ENCODE measurements at places on chromosomes 11 and 22.

DNA sequence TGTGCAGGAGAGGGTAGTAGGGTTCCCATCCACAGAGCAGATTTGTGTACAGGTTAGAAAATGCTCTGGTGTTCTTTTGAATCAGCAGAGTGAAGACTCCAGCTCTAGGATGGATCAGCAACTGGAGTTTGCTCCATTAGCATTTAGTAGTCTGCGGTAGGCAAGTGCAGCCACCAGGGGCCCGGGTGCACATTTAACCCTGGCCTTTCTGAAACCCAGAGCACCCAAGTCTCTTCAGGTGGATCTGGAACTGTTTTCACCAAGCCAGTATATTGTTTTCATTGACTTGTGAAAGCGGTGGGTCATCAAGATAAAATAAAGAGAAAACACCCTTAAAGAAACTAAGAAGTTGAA lies 100.8 kb upstream of the CLPB start:
- DNase-seq = no peak

DNA sequence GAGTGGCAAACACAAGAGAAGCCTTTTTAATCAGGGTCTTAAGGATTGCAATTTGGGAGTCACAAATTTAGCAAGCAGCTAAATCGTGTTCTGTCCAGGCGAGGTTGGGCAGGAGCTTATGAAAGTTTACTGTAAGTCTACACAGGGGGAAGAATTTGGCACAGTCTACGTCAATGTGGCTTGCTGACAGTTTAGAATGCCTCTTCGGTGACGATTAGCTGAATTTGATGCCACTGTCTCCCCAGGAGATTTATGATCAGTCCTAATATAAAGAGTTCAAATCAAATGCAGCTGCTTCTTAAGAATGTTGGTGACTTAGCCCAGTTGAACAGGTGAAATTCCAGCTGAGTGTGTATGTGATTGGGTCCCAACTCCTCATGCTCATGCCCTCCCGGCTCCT lies 114.1 kb upstream of the CLPB start:
- no peak for DNase-seq

GRCh38 chr22:42630901-42631602 lies 9.3 kb downstream of the ATP5MGL start:
- DNase-seq = no peak

- no peak for DNase-seq
Measured at GRCh38 chr11:84518631-84519183, 1108.4 kb downstream of the DLG2 start.

DNA sequence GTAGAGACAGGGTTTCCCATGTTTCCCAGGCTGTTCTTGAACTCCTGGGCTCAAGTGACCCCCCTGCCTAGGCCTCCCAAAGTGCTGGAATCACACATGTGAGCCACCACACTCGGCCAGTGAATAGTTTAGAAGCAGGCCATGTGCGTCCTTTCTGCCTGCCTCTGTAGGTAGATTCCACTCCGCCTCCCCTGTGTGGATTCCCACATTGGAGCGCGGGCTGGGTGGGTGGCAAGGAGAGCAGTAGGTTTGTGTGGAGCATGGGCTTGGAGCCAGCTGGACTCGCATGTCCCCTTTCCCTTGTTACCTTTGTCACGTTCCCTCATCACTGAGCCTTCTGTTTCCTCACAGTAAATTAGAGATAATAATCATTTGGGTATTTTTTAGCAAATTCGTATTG lies 21.7 kb downstream of the PPFIA1 start:
- DNase-seq = no peak

DNA sequence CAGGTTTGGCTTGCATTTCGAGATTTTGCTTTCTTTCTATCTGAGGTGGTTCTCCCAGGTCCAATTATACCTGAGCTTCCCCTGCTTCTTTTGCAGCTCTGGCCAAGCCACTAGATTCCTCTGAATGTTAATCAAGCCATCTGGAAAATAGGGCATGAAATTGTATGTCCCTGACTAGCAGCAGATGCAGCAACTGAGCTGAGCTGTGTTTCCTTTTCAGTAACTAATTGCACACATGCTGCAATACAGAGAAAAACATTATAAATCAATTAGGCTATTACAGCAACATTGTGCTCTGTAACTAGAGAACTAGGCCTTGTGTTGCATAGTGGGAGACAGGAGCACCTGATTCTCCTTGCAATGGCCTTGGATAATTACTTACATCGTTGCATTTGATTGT lies 408.3 kb downstream of the ETS1 start:
- DNase-seq = no peak

GRCh38 chr11:12410006-12410728 lies 32.8 kb downstream of the PARVA start:
- no peak for DNase-seq

- no peak for DNase-seq
Measured at GRCh38 chr11:130675371-130675821, 227.0 kb downstream of the ADAMTS15 start.

DNA sequence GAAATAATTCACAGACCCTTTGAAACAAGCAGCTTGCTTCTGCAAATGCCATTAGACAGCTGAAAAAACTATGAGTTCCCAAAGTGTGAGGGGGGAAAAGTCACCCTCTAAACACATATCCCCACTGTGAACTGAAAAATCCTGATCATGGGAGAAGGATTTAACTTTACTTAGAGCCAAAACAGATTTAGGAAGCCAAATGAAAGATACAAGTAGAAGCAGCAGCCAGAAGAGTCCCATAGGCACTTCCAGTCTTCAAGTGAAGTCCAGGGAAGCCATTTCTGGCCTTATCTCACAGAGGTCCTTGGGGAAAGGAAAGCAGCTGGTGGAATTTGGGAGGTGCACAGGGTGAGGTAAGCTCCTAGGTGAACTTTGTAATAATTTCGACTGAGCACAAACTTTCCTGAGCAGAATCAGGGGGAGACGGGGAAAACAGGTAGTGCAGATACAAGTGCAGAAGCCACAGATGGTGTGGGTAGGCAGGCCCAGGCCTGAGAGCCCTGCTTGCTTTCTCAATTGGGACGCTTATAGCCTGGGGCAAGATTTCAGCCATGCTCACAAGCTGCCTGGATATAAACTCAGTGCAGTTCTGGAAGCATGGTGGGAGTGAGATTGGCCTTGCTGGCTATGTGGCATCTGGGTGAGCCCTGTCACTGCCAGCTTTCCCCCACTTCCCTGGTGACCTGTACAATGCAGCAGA lies 44.8 kb downstream of the GAS2 start:
- DNase-seq = no peak

- DNase-seq = no peak
Measured at GRCh38 chr11:42315846-42316245, 856.4 kb upstream of the LRRC4C start.

DNA sequence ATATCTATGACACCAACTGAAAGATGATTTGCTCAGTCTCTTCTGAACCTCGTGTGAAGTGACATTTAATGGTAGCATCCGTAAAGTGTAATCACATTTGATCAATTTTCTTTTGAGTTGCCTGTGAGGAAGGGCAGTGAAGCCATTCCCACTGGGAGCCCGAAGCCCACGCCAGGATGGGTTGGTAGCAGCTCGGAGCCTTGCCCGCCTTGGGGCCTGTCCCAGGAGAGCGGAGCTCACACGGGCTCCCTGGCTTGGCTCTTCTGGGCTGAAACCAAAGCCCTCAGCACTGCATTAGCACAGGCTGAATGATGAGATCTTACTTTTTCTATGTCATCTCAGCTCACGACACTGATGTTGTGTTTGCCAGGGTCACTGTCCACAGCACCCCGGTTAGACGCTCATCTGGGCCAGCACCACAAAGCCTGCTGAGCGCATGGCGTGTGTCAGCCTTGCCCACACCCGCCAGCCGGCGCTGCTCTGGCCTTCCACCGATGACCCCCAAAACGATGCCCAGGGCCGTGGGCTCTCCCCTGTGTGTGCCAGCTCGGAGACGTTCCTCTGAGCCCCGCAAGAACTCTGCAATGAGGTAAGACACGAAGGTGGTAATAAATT lies 9.3 kb upstream of the TRMU start:
- no peak for DNase-seq

DNA sequence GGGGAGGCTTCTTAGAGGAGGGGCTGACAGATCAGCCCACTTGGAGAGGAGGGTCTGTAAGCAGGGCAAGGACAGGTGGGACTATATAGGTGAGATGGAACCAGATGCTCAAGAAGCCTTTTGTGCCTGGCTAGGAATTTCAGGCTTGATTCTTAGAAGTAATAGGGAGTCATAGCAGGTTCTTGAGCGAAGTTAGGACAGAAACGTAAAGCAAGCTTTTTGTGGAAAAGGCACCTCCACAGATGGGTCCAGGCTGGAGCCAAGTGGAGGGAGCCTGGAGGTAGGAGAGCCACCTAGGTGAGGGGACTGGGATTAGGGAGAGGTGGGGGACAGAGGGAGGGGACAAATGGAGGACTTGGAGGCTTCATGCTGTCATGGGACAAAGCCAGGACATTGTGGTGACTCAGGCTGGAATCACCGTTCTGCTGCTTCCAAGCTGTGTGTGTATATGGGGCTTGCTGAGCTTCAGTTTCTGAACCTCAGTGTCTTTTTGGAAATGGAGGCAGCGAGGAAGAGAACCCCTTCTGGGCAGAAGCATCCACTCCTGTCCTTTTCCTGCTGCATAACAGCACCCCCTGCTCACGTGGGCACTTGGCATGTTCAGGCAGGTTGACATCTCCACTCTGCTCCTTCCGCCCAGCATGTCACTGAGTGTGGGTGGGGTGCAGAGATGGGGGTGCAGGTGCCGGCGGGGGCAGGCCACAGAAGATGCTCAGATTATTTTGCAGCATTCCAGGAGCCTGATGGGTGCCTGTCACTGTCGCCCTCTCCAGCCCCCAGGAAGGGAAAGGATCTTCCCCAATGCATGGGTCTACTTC lies 58.0 kb downstream of the MCM5 start:
- DNase-seq = no peak

DNA sequence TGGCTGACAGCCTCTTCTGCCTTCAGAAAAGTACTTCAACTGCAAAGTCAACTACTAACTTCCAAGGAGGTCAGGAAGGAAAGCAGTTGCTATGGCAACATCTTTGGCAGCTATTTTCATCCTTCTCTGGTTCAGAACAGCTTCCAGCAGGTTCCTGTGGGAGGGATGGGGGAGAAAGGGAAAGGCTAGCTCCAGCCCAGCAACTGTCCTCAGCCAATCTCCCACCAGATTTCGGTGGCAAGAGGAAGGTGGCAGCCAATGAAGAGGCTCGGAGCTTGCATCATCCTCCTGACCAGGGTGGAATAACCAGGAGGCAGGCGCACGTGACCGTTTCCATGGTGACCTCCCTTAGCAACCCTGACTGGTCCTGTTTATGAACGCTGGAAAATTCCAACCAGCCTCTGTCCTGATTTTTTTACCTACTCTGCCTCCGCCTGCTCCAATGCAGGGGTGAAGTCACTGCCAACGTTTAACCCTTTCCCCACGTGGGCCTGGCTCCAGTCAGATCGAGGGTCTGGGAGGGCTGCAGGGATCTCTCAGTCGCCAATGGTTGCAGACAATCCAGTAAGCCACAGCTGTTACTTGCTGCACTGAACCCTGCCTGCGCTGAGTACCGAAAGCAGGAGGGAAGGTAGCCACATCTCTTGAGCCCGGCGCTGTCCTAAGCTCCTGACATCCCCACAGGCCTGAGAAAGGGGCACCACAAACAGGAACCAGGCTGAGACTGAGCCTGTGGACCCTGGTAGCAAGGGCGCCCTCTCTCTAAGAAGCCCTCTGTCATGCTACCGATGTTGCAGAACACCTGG lies 11.2 kb upstream of the MALAT1 start:
- peak; percentile 96 for DNase-seq

DNA sequence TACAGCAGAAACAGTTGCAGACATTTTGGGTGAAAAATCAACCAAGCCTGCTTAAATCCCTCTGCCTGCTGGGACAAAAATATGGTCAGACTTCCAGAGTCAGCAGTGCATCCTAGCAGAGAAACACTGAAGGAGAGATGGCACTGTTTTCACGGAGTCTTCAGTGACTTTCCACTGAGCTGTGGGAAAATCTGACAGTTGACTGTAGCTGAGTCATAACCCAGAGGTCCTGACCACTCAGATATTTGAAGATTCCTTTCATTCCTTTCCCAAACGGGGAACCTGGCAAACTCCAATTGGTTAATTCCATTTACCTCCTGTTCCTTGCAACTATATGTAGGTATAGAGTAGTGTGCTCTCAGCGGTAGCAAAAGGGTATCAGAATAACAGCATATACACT lies 20.9 kb upstream of the UPB1 start:
- DNase-seq = no peak

DNA sequence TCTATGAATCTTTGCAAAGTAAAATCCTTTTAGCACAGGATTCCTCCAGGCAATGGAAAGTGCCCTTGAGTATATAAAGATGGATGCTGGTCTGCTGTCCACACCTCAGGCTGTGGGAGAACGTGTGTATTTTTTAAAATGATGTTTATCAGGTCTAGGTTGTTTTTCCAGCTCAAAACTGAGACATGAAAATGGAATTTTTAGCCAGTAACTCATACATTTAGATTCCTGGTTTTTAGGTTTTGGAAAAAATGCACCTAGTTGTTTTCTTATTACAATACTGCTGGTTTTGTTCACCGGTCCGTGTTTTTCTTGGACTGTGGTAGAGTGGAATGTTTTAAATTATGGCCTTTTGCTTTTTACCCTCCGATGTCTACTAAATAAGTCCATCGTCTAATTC lies 554.7 kb downstream of the SOX6 start:
- no peak for DNase-seq

DNA sequence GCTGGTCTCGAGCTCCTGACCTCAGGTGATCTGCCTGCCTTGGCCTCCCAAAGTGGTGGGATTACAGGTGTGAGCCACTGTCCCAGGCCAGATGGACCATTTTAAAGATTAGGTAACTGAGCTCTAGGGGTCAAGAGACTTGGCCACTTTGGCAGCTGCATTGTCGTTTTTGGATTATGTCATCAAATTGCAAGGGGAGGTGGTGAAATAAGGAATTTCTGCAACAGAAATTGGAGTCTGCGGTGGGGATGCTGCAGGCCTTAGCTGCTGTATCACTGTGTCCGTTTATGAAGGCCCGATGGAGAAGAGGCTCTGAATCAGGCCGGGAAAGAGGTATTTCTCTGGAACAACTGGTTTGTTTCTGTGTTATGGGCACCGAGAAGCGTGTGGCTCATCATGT lies 34.6 kb downstream of the PTPRJ start:
- no peak for DNase-seq

GRCh38 chr22:43891360-43892182 lies at the start of gene PNPLA5:
Gene PNPLA5, minus strand, starts transcription at chr22:43892013. Its CDS starts 133 bp downstream, at chr22:43891880.
- no peak for DNase-seq

DNA sequence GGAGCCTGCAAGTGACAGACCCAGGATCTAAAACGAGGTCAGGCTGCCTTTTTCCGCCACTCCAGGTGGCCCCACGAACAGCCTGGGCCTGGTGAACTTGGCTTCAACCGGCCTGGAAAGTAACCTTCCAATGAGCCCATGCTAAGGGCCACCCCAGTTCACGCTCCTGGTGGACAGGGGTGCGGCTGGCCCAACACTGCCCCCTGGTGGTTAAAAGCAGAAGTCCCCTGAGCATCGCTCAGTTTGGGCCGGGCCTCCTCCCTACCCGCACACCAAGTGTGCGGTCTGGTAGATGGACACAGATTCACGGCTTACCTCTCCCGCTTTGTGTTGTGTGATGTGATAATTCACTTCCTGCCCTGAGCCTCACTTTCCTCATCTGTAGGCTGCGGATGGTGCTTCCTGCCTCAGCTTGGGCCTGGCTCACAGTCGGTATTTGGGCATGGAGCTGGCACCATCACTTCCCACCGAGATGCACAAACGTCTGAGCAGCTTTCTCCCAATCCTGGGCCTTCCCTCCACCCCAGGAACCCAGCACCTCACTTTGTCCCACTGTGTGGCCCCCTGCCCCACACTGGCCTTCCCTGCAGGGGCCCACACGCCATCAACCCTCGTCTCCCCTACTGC lies 13.7 kb upstream of the SEC14L3 start:
- DNase-seq = peak; percentile 34
